Astrocyte of the hippocampus (primary cell): ENCODE measurements at places on chromosomes 1 and 21.
A peak's percentile ranks its signal among the peaks of the same experiment; 100 is the strongest.

GRCh38 chr1:78043436-78043835 is 2.3 kb upstream of the GIPC2 start:
- DNase-seq: no peak

GRCh38 chr1:40877698-40878097 is 15.5 kb upstream of the CITED4 start:
- peak; percentile 89 for DNase-seq

GRCh38 chr1:91080650-91081049 is 58.8 kb upstream of the ZNF644 start:
- DNase-seq: no peak

DNA sequence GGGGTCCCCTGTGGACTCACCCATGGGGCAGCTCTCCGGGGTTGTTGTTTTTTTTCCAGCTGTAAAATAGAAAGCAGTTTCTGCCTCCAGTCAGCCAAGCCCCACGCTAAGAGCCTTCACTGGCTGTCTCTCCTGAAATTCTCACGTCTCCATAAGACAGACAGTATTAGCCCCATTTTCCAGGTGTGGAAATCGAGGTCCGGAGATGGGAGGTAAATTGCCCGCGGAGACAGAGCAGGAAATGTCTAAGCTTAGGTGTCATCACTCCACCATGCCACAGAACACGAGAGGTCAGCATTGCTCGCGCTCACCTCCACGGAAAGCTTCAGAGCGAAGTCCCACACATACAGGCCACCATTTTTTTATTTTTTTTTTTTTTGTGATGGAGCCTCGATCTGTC is 44.6 kb downstream of the TNFRSF8 start:
- DNase-seq: no peak
